ENCODE measurements at places on chromosomes 12 and 14.

DNA sequence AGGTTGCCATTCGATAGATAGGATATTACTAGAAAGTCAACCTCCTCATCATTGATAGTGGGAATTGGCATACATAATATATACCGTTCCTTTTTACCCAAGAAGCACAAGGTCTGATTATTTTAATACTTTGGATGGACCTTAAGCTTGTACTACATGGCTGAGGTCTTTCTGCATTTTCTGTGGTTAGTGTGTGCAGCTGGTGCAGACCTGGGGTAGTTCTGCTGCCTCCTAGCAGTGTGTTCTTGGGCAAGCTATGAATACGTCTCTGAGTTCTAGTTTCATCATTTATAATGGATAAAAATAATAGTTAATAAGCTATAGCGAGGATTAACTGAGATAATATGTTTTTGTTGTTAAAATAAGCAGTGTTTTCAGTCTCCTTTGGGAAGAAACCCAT lies 2.2 kb downstream of the ZDHHC17 start:
- no peak for DNase-seq

GRCh38 chr12:125643055-125643454 lies 577.8 kb downstream of the AACS start:
- no peak for DNase-seq

GRCh38 chr12:94312378-94312777 lies 147.3 kb downstream of the CEP83 start:
- no peak for DNase-seq

DNA sequence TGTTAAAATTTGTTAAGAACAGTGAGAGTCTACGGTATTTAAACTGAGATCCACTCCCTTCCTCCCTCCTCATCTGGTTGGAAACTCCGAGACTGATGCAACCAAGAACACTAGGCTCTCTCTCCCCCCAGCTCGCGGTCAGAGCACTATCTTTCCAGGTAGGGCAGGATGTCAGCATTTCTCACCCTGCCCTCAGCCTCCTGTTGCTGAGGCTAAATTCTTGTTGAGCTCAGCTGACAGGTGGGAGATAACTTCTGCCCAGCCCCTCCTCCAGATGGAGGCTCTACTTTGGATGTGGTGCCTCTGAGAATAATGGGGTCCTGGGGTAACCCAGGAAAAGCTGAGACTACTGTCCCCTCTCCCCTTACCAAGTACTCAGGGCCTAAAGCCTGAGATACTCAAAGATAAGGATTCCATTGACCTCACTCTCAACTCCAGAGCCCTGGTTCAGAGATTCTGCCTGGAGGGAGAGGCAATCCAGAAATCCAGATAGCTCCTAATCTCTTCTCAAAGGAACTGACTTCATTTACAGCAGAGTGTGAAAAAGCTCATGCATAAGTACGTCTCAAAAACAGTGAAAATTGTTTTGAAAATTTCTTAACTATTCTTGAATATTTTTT lies 110.1 kb downstream of the EML5 start:
- no peak for DNase-seq

DNA sequence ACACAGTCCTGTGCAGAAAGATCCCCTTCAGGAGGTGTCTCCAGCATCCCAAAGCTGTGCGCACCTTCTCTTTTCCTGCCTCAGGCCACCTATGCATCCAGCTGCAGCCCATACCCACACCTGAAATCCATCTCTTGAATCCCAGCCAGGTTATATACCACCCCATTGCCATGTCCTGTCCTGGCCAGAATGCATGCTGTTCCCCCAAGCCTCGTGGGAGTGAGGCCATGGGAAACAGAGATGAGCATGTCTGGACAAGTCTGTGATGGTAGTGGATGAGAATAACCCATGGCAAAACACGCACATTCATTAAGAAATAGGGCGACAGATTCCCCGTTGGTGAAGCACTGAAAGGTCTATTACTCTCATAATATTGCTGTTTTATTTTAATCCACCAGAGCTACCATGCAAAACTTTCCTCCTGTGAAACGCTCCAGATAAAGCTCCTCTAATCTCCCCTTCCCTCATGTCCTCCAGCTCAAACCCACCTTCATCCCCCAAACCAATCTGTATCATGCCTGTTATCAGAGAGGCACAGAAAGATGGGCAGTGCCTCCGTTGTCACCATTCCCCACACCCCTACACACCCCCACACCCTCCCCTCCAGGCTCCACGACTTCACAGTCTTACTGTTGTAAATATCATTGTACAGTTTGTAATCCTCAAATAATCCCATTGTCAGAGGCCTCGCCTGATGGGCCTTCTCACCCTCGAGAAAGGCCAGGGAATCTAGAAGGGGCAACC lies 97.5 kb upstream of the FKBP4 start:
- peak; percentile 28 for DNase-seq

DNA sequence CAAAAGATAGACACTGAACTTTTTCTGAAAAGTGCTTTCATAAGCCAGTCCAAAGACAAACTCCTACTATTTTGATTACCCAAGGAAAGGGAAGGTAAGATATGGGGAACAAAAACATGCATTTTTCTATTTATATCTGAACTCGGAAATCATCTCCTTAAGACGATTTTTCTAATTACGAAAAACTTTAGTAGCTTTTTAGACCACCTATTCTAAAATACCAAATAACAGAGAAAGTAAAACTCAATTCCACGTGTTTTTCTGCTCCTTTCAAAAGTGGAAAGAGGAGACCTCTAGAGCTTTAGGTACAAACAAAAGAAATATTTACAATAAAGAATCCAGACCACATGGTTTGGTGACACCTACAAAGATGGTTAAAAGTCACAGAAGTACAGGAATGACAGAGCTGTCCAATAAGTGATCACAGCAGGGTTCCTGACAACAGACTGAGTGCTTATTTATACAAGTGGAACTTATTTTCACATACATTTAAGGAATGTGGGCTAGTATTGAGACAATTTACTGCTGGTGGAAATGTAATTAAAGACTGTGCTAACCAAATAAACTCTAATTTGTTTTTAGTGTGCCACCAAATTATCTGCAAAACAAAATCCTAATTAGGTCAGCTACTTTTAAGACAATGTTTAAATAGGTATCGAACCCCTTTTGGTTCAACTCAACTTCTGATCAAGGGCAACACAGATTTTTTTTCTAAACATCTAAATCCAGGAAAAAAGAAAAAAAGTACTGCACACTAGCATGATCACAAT lies 2.4 kb downstream of the LRIG3 start:
- DNase-seq = no peak

DNA sequence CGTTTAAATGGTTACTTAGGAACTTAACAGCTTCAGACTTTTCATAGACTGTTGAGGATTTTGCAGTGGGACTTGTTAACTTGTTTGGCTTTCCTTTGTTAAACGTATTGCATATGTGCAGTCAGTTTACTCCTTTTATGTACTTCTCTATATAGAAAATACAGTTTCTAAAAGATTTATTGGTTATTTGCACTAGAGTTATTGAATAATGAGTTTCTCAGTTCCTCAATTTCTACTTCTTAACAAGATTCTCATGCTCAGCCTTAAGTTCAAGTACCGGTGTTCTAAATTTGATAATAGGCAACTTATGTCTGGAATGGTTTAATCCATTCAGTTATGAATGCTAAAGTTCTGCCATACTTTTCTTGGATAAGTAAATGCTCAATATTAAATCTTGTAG lies 919 bp downstream of the PSMA3 start:
- DNase-seq = no peak
